ENCODE measurements at places on chromosomes 12 and 14.

DNA sequence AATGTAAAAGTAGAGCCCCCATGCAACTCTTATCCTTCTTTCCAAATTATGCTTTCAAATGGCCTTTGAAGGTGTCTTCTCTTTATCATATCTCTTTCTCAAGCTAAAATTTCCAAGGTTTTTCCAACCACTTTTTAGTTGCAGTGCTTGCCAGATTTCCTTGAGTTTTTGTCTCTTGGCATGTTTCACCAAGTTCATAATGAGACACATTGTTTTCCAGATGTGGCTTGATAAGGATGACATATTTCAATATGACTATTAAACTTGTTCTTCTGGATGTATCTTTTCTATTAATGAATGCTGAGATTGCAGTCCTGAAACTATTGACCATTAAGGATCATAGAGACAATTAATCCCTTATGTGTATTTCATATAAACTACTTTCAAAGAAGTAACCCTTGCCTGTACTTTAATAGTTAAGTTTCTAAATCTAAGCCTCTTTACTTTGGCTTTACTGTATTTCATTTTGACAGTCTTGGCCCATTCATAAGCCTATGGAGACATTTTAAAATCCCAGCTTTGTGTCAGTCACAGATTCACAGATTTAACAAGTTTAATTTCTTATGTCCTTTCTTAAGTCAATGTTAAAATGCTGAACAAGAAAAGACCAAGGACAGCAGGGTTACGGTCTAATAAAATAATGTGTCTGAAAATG, 151.5 kb downstream of the LRFN5 start:
- no peak for DNase-seq

DNA sequence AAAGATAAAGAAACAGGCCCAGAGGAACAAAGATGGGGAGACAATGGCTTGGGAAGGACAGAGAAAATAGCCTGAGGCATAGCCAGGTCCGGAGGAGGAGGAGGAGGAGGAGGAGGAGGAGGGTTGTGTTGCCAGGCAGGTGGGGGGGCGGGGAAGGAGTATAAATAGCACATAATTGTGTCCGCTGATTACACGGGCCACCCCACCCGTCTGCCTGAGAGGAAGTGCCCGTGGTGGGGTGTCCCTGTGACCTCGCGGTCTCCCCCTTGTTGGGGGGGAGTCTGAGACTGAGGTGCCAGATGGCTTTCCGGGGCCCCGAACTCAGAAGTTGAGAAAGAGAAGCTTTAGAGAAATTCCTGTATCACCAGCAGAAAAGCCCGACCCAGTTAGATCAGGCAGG, 1.9 kb upstream of the SP7 start:
- DNase-seq, result no peak

- no peak for DNase-seq
Measured at GRCh38 chr12:115504306-115505290, 772.9 kb downstream of the MED13L start.

GRCh38 chr14:29222671-29223268, 456.2 kb downstream of the FOXG1 start:
- DNase-seq, result no peak

GRCh38 chr12:3507361-3507760, 16.4 kb downstream of the PRMT8 start:
- DNase-seq, result no peak

GRCh38 chr12:28090835-28091234, 99.4 kb upstream of the CCDC91 start:
- no peak for DNase-seq

DNA sequence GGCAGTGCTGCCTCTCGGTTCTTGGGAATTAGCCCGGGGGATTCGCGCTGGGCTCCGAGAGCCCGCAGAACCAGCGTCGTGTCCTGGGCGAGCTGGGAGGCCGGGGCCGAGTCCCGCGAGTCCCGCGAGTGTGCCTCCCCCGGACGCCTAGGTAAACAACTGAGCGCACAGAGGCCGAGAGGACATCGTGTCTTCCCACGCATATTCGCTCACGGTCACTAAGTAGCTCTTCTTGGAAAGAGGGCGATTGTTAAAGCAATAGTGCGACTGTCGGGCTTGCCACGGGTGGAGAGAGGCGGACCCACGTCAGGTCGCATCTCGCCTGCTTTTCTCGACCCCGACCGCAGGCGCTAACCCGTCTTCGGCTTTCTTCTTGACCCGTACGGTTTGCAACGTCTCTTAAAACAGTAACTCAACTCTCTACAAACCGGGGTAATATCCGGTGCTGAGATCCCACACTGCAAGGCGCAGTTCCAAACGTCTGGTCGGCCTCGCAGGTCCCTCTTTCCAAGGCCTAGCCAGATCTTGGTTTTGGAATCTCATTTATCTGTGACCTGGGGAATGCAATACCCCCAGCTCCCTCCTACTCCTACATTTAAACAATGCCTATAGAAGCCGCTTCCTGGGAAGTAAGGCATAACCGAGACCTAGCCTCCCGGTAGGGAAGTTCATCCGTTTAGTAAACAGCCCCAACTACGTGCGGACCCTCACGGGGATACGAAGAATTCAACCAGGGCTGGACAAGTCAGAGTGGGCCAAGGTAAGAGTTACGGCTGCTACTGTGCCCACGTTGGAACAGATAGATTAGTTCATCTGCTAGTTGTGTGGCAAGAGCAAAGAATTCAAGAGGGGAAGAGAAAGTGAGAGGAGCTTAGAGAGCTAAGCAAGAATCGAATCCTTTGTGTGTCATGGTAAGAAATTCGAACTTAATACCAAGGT, 736 bp upstream of the PHLDA1 start:
- no peak for DNase-seq

DNA sequence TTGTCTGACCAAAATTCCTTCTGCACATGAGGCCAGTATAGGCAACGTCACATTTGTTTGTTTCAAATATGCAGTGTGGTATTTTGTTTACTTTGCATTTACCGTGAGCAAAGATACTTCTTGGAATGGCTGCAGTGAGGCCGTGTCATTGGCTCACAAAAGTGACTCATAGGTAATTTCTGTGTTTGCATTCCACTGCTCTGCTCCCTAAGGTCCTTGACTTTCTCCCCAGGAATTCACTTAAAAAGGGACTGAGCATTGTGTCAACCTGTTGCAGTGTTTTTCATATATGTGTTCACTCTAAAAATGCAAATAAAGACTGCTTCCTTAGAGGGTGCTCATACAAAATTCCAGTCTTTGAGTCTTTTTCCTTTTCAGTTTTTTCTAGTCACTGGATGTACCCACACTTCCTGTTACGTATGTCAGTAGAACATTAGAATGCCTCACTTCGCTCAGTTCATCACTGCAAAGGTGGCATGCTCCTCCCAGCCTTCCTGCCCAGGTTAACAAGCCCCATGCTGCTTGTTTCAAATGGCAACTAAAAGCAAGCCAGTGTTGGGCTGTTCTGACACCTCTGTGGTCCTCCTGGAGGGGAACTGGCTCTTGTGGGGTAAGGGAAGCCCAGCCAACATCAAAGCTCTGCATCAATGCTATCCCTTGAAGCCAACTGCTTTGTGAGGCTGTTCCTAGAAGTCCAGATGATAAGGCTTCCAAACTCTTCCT, 9.1 kb downstream of the C12orf76 start:
- DNase-seq, result peak; percentile 58

DNA sequence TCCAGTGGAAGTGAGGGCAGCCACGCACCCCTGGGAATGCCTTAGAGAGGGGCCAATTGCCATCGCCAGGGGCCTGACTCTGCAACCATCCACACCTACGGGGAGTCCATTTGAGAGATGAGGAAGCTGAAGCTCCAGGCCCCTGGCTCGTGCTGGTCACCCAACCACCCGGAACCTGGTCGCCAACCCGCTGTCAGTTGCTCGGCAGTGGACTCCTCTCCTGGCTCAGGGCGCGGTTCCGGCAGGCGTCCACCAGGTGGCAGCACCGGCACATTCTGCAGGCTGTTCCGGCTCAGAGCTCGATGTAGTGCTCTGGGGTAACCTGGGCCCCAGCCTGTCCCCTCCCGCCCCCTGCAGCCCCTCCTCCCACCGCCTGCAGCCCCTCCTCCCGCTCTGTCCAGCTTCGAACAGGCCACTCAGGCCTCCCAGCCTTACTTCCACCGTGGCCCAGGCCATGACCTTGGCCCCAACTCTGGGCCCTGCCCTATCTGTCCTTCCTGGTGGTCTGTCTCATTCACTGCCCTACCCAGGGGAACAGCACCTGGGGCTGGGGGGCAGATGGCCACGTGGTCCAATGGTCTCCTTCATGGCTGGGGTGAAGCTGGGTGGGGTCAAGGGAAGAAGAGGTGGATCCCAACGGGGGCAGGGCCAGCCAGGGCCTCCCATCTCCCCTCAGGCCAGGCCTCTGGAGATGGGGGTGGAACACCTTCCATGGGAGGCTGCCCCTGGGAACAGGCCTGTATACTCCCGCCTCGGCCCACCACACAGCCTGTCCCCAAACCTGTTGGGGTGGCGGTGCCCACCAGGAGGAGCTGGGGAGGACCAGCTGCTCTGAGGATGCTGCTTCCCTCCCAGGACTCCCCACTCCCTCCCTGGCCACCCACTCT, 15.7 kb downstream of the SIVA1 start:
- peak; percentile 85 for DNase-seq

DNA sequence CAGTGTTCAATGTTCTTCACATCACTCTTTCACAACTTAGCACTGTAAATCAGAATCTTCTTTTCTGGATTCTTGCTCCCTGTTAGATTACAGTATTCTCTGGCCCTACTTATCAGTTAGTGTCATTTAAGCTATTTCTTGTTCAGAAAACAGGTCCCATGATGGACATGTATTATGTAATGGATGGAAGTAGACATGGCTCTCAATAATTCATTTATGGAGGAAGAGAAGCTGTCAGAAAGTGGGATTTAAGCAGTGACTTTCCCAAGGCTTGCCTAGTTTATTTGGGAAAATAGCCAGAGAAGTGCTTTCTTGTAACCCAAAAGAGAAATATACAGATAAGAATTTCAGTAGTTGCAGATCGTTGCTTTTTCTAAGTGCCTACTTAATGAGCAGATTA, 1.6 kb downstream of the ERC1 start:
- no peak for DNase-seq

- no peak for DNase-seq
Measured at GRCh38 chr12:130546494-130546893, 169.6 kb downstream of the RIMBP2 start.

GRCh38 chr12:18446061-18446644, 184.8 kb downstream of the PIK3C2G start:
- DNase-seq, result no peak
